ENCODE measurements at places on chromosomes 5 and 9.

GRCh38 chr9:135348788-135349150 is 130.8 kb upstream of the PPP1R26 start:
- no peak for DNase-seq

- DNase-seq: no peak
Measured at GRCh38 chr5:63613442-63613841, 348.8 kb downstream of the HTR1A start.

GRCh38 chr5:179060116-179061008 is at the start of gene ZNF354C:
Gene ZNF354C (plus strand): TSS chr5:179060373. CDS start chr5:179062069, 1,696 bp downstream.
- peak; percentile 75 for DNase-seq

DNA sequence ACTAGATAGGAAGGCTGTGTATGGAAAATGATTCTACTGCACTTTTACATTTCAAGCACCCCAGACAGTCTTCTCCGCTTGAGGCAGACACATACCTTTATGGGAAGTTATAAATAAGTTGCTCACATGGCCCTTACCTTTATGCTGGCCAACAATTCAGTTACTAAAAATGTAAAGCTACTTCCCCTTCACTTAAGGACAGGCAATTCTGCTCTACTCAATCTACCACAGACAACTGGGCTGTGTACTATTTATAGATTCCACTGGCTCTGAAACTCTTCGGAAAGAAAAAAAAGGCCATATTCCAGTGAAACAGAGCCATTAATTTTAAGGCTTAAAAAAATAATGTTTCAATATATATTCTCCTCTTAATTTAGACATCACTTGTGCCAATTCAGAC is 59.4 kb downstream of the ELAVL2 start:
- no peak for DNase-seq

DNA sequence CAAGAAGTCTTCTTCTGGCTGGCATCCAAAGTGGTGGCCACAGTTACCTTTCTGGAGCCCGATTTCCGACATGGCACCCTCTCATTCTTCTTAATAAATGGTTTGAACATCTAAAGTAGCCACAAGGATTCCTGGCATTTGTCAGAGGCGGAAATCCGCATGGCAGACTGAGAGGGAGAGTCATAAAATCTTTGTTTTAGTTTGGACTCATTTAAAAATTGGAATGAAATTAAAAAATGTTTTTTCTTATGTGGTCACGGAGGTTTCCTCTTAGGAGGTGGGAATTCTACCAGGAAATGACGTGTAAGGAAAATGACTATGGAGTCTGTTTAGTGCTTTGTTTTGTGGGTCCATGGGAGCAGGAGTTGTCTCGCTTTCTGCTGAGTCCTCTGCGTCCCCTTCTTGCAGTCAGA is 133.0 kb upstream of the PTCH1 start:
- no peak for DNase-seq

DNA sequence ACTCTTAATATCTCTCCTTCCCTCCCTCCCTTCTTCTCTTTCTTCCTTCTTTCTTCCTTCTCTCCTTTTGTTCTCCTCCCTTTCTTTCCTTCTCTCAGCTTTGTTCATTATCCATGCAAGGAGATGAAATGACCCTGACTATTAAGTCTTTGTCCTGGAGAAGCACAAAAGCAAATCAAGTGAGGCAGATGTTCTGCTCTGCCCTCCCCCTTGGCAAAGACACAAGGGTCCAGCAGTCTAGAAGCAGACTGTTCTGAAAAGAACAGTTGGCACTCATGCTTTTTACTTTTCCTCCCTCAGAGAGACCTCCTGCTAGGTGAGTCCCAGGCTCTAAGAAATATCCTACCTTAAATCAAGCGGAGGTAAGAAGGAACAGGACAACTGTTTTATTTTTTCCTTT is 1067.6 kb upstream of the DMAC1 start:
- DNase-seq: no peak

- DNase-seq: no peak
Measured at GRCh38 chr9:89411759-89412158, 86.2 kb downstream of the SEMA4D start.

GRCh38 chr5:7941692-7942091 is 72.7 kb downstream of the MTRR start:
- DNase-seq: no peak

DNA sequence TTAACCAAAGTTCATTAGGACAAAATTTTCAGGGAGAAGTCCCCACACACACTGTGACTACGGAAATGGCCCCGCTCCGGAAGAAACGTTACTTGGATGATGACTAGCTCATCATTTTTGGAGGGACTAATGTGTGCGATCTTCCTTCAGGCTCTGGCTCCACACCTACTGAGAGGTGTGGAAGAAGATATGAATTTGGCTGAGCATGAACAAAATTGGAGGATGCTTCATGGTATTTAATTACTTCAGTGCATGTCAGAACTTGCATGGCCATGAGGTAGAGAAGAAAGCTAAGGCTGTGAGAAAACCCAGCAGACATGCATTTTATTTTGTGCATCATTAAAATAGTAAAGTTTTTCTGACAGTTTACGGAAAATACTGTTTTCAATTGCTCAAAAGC is 202.1 kb upstream of the TLE4 start:
- no peak for DNase-seq

DNA sequence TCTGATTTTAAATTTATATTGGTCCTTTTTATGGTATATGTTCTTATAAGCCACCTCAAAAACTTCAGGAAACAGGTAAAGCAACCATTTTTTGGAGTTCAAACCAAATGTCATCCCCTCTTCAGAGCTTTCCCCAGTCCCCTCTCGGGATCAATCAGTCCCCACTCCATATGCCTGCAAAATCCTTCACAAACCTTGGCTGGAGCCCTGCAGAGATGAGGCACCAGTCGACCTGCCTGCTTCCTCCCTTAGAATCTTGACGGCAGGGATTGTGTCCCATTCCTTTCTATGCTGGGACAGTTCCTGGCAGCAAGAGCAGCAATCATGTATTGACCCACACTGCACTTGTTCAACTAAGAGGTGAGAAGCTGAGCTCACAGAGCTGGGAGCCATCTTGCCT is 22.6 kb downstream of the B4GALT1 start:
- DNase-seq: no peak

DNA sequence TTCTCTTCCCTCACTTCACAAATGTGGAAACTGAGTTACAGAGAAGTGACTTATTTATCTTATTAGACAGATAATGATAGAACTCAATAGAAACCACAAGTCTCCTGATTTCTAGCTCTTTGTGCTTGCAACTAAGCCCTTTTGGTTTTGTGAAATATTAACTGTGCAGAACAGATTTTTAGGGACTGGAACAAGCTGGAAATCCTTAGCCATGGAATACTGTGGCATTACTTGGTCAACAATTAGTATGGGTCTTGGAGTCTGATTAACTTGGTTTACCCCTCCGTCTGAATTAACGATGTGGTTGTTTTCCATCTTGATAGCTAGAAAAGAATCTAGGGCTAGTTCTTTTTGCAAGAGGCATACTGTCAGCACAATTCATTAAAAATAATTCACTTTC is 584 bp upstream of the KLF9 start:
- DNase-seq: no peak

GRCh38 chr9:115034801-115035200 is 83.2 kb downstream of the TNC start:
- peak; percentile 80 for DNase-seq

GRCh38 chr5:110973510-110973909 is 98.0 kb upstream of the TSLP start:
- no peak for DNase-seq

DNA sequence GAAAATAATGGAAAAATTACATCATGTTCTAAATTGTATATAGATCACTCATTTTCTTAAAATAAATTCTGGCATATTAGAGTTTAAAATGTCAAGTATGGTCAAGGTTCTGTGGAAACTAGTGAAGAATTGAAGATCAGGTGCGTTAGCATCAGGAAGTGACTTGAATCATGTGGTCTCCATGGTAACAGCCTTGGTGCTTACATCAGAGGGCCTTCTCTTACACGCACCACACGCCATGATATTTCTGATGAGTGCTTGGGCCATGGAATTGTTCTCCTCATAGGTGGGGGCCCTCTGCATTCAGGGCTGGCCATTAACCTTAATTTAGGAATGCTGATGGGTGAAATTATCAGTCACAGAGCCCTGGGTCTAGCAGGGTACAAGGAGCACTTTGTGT is 288.1 kb upstream of the EFNA5 start:
- no peak for DNase-seq

DNA sequence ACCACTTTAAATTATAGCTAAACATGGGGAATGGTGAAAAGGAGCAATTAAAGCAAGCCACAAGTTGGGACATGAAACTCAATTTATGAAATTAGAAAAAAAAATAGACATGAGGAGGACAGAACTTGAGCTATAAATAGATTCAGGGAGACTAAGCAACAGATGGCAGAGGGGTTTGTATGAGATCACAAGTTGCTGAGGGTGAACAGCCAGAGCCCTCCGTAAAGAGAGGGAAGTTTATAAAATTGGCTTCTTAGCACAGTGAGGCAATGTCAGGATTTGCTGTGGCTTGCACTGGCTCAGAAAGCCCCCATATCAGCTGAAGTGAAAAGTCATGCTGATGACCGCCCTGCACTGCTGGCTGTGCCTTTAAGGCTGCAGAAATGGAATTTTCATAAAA is 443.4 kb upstream of the CD180 start:
- DNase-seq: no peak

DNA sequence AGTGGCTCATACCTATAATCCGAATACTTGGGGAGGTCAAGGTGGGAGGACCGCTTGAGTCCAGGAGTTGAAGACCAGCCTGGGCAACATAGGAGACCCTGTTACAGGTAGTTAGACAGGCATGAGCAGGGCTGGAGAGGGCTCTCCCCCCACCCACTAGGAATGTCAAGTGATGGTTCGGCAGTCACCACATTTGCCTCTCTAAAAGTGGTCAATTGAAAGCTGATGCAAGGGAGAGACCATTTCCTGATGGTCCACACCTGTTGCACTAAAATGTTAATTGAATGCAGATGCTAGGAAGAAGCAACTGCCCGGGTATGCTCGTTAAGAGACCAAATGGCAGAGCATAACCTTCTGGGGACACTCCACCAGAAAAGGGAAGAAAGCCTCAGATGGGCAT is 82.7 kb downstream of the SFXN1 start:
- no peak for DNase-seq

DNA sequence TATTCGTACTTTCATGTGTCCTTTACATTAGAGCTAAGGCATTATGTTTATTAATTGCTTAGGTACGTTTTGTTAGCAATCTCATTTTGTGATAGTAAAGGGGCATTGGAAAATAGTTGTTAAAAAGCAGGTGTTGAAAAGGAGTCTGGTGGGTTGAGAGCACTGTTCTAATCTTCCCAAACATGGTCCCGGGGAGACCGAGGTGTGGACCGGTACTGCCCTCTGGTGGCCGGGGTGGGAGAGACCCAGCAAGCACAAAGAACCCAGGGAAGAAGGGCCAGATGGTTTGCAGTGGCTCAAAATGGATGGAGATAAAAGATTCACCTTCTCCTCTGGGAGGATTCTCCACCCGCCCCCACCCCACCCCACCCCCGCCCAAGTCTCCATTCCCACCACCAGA is 26.1 kb downstream of the IDNK start:
- peak; percentile 7 for DNase-seq

- DNase-seq: no peak
Measured at GRCh38 chr5:9790276-9790675, 160.1 kb upstream of the TAS2R1 start.

- no peak for DNase-seq
Measured at GRCh38 chr9:3447788-3448187, 78.0 kb downstream of the RFX3 start.

DNA sequence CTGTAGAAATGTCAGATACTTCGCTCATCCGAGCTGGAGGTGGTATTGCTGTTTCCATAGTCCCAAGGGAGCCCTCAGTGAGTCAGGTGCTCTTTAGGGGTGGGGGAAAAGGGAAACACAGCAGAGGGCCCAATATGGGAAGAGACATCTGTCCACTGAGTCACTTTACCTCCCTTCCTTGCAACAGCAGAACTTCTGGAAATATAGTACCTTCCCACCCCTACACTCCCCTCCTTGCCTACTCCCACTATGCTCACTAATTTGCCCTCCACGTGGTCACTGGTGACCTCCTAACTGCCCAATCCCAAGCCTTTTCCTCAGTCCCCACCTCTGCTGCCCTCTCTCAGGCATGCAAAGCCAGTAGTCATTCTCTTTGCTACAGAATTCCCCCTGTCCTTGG is 1.9 kb downstream of the HK3 start:
- DNase-seq: no peak

Measured in fibroblast of skin of left biceps (primary cell).